ENCODE measurements at places on chromosomes 6 and 20.

DNA sequence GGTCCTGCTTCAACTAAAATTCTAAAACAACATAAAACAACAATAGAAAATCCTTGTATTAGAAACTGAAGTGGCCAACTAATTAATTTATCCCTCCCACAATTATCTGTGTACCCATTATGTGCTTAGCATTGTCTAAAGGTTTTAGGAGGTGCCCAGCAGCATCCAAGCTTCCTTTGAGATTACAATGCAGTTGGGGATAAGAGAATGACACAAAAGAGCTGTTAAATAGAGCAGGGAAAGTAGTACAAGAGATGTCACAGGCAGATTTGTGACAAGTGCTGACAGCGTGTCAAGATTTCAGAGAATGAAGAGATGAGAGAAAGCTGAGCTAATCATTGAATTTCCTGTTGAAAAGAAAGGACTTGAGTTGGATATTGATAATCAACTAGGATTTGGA is 204.8 kb downstream of the OTOR start:
- no peak for DNase-seq

- DNase-seq: no peak
Measured at GRCh38 chr20:34301587-34302311, 1.4 kb downstream of the AHCY start.

- no peak for DNase-seq
Measured at GRCh38 chr6:148883270-148883669, 136.4 kb downstream of the UST start.

DNA sequence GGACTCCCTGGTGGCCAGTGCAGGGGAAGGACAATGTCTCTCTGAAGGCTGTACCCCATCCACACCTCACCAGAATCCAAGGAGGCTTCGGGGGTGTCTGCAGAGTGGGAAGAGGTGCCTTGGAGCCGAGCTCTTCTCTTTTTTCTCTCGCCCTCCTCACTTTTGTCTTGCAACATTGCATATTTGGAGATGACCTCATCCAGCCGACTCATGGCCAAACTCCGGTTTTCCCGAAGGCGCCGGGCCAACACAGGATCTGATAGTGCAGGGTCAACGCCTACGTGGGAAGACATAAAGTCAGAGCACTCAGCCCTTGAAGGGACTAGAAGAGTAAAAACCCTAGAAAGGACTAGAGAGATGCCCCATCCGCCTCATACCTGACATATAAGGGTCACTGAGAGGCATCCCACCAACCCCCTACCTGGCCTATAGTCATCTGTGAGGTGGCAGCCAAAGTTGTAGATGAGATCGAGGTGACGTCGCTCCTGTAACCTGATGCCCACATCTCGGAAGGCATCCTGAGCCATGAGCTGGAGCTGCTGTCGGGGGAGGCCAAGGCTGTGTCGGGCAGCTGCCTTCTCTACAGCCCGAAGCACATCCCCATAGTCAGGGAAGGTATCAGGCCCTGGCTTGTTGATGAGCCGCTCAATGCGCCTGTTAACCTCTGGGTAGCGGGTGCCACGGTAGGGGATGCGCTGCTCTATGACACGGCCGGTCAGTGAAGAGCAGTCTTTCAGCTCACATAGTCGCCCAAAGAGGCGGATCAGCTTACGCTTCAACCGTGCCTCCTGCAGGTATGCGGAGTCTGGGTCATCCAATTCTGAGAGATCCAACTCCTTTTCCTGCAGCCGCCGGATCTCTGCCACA is 3.0 kb upstream of the ZBTB22 start:
- DNase-seq: no peak

- no peak for DNase-seq
Measured at GRCh38 chr6:4670290-4670689, 105.9 kb upstream of the CDYL start.

DNA sequence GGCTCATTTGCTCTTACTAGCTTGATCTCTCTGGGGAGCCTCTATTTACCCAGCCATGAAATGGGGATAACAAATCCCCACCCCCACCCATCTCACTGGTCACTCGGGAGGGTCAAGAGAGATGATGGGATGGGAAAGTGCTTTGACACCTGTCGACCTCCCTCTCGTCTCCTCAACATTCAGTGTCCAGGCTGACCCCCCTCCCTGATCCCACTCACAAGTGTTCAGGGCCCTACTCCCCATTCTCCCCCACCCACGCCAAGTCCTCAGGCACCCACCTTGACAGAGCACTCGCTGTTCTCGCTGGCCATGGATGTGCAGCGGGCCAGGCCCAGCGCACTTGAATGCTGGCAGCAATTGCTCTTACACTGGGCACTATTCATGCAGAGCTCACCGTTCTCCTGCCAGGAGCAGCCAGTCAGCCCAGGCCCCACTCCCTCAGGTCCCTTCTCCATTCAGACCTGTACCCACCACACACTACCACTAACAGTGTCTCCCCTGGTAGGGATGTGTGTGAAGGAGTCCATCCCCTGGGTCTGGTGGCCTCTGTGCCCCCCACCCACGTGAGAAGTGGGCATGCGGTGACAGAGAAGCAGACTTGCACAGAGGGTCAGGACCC is 1.6 kb downstream of the CLPS start:
- DNase-seq: no peak

- no peak for DNase-seq
Measured at GRCh38 chr6:11412616-11413015, 124.9 kb upstream of the TMEM170B start.

GRCh38 chr20:36549628-36549941 is 8.3 kb downstream of the MYL9 start:
- no peak for DNase-seq

DNA sequence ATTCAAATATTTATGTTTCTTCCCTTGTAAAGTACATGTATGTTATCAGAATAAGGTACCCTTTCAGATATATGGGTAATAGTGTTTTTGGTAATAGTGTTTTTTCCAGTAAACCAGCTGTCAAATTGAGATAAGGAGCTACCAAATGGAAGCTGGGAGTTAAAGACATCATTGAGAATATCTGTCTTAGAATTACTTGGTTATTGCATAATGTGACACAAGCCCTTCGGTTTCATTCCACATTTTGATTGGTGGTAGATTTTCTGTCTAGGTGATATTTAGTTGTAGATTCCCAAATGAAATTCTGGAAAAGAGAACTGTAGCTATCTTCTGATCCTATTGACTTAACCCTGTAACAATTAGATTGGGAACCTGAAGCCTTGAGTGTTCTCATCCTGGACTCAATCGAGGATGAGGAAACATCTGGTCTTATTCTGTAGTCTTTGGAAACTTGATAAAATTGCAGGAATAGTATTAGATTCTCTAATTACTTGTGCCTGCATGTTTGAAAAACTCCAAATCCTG is 75.1 kb upstream of the SYNJ2 start:
- DNase-seq: no peak

- no peak for DNase-seq
Measured at GRCh38 chr20:20223981-20224380, 143.9 kb upstream of the INSM1 start.

GRCh38 chr6:15689586-15690482 is 27.0 kb upstream of the DTNBP1 start:
- no peak for DNase-seq

- no peak for DNase-seq
Measured at GRCh38 chr6:163655217-163656121, 241.0 kb downstream of the QKI start.

- no peak for DNase-seq
Measured at GRCh38 chr6:7454696-7455358, 65.2 kb downstream of the RIOK1 start.

GRCh38 chr6:39303425-39304153 is 10.6 kb downstream of the KCNK17 start:
- DNase-seq: no peak

GRCh38 chr20:59751075-59751711 is 146.9 kb downstream of the PHACTR3 start:
- DNase-seq: no peak

DNA sequence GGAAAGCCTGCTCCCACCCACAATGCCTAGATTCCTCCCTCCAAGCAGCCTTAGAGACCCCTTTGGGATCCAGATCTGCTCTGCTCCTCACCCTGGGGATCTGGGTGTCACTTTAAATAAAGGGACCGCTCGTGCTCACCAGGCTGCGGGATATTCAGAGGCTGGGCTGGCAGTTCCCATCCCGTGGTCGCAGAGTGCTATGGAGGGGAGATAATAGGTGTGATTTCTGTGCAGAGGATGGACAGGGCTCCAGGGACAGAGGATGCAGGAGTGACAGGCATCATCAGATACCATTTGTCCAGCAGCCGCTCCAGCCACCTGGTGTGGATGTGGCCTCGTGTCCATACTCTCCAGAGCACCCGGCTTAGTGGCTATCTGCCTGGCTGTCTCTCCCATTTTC is 415.9 kb upstream of the SULF2 start:
- no peak for DNase-seq

GRCh38 chr6:31690231-31691077 is 9.6 kb upstream of the LY6G5C start:
- DNase-seq: no peak

GRCh38 chr6:18110162-18110561 is 12.3 kb downstream of the NHLRC1 start:
- DNase-seq: no peak

- DNase-seq: no peak
Measured at GRCh38 chr6:28943557-28944411, 20.0 kb upstream of the TRIM27 start.
